RKO (cell line): ENCODE measurements at places on chromosomes 1 and 21.

GRCh38 chr1:47969478-47969877 lies 27.7 kb downstream of the TRABD2B start:
- no peak for DNase-seq

DNA sequence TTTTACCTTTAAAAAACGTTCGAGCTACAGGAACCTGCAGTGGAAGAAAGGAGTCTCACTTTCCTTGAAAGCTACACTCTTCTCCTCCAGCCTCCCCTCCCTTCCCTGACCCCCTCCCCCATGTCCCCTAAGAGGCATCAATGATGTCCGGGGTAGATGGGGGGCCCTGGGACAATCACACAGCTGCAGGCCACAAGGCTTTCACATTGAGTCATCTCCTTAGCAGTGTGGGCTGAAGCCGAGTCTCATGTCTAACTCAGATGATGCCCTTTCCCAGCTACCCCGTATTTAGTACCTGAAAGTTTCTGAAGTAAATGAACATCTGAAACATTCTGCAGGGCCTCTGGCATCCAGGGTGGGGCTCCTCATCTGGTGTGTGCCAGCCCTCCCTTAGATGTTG lies 6.3 kb upstream of the GPR25 start:
- DNase-seq, result peak; percentile 23

DNA sequence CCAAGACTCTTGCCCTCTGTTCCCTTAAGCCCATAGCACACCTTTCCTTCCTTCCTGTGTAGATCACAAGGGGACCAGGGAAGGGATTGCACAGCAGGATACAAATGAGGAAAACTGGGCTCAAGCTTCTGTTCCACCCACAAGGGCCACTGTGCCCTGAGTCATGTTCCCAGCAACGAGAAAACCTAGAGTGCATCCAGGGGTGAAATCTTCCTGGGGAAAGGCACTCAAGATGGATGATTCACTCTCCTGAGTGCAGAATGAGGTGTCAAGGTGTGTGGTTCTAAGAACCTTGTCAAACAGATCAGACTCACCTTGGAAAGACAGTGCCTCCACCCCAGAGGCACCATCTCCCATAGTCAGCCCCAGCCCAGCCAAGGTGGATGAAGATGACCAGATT lies 40.7 kb upstream of the EYA3 start:
- no peak for DNase-seq

GRCh38 chr1:165248969-165249571 lies 107.4 kb downstream of the LMX1A start:
- no peak for DNase-seq

- no peak for DNase-seq
Observed at GRCh38 chr1:218324226-218324580, 20.9 kb upstream of the TGFB2 start.

DNA sequence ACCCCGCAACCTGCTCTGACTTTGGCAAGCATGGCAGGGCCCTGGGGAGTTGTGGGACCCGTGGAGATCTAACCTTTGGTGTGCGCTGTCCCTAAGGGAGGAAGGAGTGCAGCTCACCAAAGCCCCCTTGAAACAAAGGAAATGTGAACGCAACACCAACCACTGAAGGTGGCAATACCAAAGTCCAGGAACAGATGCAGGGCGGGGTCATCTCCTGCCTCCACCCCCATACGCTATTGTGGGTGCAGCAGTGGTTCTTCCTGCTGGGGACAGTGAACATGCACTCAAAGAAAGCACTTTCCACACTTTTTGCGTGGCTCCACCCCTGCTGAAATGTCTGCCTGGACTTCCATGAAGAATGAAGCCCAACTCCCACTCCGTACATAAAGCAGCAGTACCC lies 93.0 kb downstream of the UBE2U start:
- no peak for DNase-seq

- no peak for DNase-seq
Observed at GRCh38 chr1:21322681-21323016, 32.4 kb upstream of the ECE1 start.

GRCh38 chr1:40532844-40533424 lies 1.5 kb downstream of the ZNF684 start:
- DNase-seq, result peak; percentile 85

DNA sequence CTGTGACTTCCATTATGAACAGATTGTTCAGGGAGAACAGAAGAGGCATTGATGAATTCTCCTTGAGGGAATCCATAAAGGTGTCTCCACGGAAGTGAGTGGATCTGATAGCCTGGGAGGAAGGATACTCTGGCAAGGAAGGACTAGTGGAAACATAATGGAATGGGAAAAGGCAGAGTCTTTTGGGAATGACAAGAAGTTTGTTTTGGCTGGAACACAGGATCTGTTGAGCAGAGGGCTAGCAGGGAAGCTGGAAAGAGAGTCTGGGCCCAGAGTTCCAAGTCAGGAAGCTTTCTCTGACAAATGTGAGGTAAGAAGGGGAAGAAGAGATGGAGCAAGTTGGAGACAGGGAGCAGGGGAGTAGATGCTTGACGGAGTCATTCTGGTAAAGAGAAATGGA lies 8.1 kb downstream of the ADAMTS5 start:
- no peak for DNase-seq

- no peak for DNase-seq
Observed at GRCh38 chr21:46168659-46169386, 13.4 kb upstream of the FTCD start.

DNA sequence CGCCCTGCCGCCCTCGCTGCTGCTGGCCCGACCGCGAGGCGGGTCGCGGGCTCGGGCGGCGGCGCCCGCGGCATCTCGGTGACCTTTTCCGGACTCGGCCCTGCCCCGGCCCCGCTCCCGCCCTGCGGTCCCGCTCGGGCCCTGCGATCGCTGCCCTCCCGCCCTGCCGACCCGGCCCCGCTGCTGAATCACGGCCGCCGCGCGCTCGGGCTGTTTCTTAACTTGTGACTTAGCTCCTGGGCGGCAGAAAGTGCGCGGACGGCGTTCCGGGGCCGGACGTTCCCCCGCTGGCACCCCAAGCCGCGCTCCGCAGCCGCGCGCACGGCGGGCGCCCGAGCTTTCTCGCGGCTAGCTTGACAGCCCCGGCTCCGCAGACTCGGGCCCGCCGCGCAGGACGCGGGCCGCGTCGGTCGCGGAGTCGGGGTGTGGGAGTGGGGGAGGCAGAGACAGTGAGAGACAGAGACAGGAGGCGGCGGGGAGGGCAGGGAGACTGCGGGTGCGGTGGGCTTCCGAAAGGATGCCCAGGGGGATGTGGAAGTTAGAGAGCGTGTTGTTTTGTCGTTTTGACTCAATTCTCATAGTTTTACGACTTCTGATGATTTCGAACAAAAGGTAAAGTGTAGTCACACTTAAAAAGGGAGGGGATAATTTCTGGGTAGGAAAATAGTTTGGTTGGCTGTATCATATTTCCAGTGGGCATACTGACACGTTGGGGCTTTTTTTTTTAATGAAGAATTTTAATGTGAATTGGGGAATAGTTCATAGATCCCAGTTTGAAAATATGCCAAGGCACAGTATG lies 49.8 kb downstream of the PRDM2 start:
- peak; percentile 67 for DNase-seq

DNA sequence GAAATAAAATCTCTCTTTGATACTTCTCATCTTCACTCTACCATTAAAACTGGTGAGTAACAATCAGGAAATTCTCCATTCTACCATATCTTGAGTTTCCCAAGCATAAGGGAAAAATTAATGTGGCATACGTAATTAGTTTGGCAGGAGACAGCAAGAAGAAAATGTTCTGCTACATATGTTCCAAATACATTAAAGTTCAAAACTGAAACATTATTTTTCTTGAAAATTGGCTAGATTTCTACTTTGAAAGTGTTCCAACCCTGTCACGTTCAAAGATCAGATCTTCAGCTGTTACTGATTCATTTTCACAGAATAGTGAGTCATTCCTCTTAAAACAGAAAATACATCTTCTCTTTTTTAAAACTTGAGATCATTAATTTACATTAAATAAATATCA lies 48.5 kb downstream of the PIGK start:
- DNase-seq, result no peak

GRCh38 chr1:27527223-27527889 lies 37.4 kb upstream of the WASF2 start:
- no peak for DNase-seq

- no peak for DNase-seq
Observed at GRCh38 chr1:59453297-59453968, 156.5 kb downstream of the FGGY start.

- DNase-seq, result no peak
Observed at GRCh38 chr1:196393742-196394141, 214.5 kb downstream of the KCNT2 start.

- DNase-seq, result no peak
Observed at GRCh38 chr1:74693473-74693872, 19.9 kb upstream of the ERICH3 start.

- DNase-seq, result no peak
Observed at GRCh38 chr1:213829780-213830179, 158.0 kb upstream of the PROX1 start.

DNA sequence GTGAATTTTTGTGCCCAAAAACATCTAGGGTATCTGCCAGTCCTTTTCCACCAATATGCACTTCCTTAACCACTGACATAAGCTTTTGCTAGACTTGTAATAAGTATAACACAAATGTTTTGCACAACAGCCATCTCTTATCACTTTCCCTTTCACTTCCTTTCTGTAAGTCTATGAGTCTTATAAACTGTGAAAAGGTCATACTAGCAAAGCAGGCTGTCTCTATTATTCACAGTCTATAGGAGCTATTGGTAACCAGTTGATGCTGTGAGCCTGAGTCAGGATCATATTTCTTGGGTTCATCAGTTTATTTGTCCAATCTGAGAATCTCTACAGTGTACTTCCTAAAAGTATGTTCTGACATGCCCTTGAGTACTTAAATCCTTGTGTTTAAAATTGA lies 172.6 kb downstream of the CHRM3 start:
- DNase-seq, result no peak

- DNase-seq, result no peak
Observed at GRCh38 chr1:169460191-169460833, 25.4 kb downstream of the SLC19A2 start.

GRCh38 chr1:13584876-13585611 lies 1.4 kb downstream of the PDPN start:
- no peak for DNase-seq

- no peak for DNase-seq
Observed at GRCh38 chr1:202076050-202076511, 46.6 kb upstream of the GPR37L1 start.

GRCh38 chr1:190098756-190099155 lies 378.9 kb downstream of the BRINP3 start:
- DNase-seq, result no peak

DNA sequence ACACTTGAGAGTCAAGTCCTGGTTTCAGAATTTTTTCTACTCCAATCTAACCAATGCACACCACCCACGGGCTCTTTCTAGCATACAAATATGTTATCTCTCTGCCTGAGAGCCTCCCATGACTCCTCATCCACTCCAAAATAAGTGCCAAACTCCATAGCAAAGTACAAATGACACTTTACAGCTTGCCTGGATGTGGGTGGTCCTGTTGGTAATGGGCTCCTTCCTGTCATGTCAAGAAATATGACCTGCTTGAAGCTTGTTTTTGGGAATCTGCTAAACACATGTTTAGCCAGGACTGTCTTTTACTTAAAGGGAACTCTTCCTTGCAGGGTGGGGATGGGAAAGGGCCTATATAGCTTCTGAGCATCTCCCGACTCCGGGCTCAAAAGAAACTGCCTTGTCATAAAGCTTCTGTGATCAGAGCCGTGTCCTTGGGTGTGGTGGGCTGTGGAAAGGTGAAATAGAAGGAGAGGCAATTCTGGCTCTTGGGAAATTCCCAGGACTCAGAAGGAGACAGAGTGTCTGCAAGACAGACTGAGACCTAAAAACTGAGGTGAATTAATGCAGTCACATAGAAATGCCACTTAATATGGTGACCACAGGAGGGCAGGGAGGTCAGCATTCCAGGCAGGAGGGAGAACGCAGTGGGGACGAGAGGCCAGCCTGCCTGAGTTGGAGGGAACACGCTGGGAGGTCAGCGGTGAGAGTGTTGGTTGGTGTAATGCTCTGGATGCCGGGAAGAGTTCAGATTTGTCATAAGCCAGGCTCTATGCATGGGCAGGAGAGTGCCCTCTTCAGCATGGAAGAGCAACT lies 6.1 kb upstream of the IGFN1 start:
- DNase-seq, result peak; percentile 87

DNA sequence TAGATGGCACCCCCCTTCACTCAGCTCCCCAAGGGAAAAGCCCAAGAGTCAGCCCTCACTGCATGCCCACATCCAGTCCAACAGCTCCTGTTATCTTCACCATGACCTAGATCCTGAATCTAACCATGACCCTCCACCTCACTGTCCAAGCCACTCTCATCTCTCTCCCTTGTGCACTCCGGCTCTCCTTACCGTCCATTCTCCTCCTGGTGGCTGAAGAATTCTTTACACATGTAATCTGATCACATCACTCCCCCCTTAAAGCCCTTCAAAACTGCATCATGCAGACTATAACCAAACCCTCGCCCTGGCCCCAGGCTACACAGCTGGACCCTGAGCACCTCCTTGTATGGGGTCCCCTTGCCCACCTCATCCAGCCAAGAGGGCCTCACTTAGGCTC lies 14.0 kb upstream of the PAQR7 start:
- DNase-seq, result no peak

GRCh38 chr1:169048043-169048442 lies 58.4 kb upstream of the ATP1B1 start:
- DNase-seq, result no peak

- DNase-seq, result peak; percentile 87
Observed at GRCh38 chr1:154955718-154956543, at the start of gene PBXIP1. PBXIP1 (minus strand) TSS chr1:154956099; CDS start chr1:154953721, 2,378 bp downstream.

DNA sequence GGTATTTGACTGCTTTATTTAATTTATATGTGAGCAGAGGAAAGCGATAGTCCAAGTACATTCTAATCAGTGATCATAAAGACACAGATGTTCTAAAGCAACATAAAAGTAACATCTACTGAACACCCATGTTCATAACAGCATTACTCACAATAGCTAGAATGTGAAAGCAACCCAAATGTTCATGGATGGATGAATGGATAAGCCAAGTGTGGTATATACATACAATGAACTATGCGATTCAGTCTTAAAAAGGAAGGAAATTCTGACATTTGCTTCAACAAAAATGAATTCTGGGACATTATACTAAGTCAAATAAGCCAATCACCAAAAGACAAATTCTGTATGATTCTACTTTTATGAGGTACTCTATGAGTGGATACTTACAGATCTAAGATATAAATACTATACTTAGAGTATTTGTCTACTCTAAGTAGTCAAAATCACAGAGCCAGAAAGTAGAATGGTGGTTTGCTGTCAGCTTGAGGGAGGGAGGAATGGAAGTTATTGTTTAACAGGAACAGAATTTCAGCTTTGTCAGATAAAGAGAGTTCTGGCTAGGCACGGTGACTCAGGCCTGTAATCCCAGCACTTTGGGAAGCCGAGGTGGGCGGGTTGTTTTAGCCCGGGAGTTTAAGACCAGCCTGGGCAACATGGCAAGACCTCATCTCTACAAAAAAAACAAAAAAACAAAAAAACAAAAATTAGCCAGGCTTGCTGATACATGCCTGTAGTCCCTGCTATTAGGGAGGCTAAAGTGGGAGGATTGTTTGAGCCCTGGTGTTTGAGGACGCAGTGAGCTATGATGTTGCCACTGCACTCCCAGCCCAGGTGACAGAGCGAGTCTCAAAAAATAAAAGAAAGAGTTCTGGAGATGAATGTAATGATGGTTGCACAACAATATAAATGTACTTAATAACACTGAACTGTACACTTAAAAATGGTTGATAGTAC lies 79.7 kb upstream of the ARHGAP29 start:
- DNase-seq, result no peak
